Midbrain (tissue), 1 donor: ENCODE measurements at places on chromosomes 12 and 14.

DNA sequence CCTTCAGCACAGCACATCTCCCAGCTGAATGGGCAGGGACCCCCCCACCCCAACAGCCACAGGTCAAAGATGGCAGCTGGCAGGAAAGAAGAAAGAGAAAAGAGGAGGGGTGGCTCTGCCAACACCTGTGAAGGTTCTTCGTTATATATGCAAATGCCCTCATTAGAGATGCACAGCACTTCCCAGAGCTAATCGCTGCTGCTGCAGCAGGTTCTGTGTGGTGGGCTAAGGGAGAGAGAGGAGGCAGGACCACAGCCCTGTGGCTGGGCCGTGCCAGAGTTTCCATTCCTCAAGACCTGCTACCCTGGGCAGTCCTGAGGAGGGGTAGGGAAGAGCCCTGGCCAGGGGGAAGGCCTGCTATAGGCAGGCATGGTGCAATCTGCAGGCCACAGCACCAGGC, 28.7 kb downstream of the SMUG1 start:
- no peak for DNase-seq

GRCh38 chr14:106848330-106849121, 1322.1 kb downstream of the TMEM121 start:
- DNase-seq: no peak

DNA sequence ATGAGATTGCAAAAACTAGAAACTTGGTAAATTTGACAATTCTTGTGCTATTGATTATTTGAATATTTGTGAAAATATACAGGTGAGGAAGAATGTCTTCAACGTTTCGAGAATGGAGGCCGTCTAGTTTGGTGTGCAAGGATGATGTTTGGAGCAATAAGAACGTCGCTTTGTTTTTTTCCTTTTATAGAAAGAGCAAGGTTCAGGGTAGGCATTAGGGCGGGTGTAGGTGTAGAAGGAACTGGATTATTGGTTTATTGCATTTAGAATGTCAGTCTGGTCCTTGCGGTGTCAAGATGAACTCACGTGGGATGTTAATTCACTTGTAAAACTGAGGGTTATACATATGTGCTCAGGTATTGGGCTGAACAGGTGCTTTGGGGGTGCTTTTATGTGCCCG, 1.1 kb downstream of the RPS26 start:
- no peak for DNase-seq

- DNase-seq: no peak
Observed at GRCh38 chr14:79165471-79166090, 995.4 kb downstream of the NRXN3 start.

- no peak for DNase-seq
Observed at GRCh38 chr14:31411218-31411727, 9.1 kb downstream of the HEATR5A start.

- no peak for DNase-seq
Observed at GRCh38 chr14:75605916-75606315, 27.5 kb downstream of the FLVCR2 start.

- no peak for DNase-seq
Observed at GRCh38 chr12:93415723-93416464, 25.9 kb downstream of the UBE2N start.
